ENCODE measurements at places on chromosomes 6 and 20.

DNA sequence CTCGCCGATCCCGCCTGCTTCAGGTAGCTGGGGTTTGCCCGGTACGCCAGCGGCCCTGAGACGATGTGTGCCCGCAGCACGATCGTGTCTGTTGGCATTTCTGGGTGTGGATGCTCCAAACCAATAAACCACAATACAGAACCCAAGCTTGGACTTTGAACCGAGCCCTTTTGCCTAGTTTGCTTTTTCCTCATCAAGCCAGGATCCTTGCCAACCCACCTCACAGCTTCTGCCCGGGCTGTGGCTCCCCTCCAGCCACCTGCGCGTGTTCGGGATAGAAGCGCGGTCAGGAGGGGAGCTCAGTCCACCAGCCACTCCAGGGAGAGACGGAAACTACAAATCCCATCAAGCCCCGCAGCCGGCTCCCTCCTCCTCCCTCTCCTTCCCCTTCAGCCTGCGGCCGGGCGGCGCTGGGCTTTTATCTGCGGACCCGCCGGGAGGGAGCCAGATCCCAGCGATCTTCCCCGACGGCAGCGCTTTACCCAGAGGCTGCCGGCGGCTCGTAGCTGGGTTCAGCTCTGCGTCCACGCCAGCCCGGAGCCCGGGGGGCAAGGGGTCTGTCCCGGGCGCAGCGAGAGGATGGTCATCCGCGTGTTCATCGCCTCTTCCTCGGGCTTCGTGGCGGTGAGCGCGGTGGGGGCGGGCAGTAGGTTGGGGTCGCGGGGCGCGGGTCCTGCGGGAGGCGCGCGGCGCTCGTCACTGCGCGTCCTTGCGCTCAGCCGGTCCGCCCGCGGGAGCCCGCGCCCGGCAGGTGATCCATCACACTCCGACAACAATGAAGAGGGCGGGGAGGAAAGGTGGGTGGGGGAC lies at the start of gene SH3BGRL2:
Gene SH3BGRL2, plus strand, starts transcription at position 447 of the 810 bp plus-strand sequence. Its CDS starts 133 bp downstream, at position 580.
- peak; percentile 77 for DNase-seq

DNA sequence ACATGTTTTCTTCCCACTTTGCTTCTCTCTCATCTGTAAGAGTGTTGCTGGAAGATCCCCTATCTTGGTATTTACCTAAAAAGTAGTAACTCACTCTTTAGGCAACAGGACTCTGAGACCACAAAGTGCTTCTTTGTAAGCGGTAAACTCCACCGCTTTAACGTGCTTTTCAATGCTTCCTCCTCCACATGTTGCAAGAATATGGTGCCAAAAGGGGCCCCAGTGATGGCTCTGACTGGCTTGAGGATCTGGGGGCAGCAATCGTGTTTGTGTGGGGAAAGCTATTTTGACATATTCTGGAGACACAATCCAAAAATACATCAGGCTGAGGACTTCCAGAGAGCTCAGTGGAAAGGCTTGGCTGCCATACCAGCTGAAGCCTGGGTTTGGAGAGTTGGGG lies 12.4 kb upstream of the CPNE5 start:
- DNase-seq: no peak

GRCh38 chr6:456358-456867 lies 64.9 kb downstream of the IRF4 start:
- DNase-seq: no peak

DNA sequence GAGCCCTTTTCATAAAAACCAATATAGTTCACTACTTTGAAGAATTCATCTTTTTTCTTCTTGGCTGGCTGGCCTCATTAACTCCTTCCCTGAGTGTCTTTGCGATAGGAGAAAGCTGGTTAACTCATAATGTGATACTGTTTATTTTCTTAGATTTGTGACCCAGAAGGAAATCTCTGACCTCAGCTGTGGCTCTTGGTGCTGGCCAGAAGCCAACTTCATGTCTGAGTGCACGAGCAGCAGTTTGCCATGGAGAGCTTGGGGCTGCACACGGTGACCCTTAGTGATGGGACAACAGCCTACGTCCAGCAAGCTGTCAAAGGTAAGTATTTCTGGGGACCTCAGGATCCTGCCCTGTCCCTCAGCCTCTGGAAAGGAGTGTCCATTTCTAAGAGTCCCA lies 16.7 kb upstream of the DEF6 start:
- no peak for DNase-seq

GRCh38 chr20:17377231-17377630 lies 150.4 kb downstream of the PCSK2 start:
- no peak for DNase-seq

DNA sequence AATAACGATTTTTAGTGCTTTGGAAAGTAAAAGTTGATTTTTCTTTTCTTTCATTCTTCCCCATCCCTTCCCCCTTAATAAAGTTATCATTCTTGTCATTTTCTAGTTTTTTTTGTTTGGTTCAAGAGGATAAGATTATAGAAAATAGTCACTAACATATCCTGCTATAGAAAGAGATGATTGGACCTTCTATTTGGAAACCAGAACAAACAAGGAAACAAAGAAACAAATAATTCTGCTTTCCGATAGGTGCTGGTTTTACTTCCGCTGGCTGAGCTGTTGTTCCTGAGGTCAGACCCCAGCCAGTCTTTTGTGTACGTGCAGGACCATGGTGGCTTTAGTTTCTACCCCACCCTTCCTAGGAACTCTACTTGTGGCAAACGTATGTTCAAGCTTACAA lies at the start of gene CDH26:
Gene CDH26, plus strand, starts transcription at position 301 of the 400 bp plus-strand sequence. CDS start 304 bp downstream, outside the sequence.
- no peak for DNase-seq

DNA sequence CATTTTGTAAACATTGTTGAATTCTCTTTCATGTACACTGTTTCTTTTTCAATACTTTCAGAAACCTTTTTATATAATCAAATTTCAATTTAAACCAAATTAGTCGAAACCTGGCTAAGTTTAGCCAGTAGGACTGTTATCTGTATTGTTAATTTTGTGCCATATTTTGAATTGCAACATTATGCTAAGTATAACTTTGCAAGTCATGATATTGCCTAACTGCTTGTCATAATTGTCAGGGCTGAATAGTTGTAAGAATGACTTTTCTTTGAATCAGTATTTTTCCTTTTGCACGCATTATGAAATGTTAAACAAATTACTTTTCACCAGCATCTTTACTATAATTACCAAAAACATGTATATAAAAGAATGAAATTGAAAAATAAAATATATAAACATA lies 82.7 kb downstream of the SAMD3 start:
- no peak for DNase-seq

GRCh38 chr20:50982363-50982762 lies 23.7 kb downstream of the MOCS3 start:
- no peak for DNase-seq

DNA sequence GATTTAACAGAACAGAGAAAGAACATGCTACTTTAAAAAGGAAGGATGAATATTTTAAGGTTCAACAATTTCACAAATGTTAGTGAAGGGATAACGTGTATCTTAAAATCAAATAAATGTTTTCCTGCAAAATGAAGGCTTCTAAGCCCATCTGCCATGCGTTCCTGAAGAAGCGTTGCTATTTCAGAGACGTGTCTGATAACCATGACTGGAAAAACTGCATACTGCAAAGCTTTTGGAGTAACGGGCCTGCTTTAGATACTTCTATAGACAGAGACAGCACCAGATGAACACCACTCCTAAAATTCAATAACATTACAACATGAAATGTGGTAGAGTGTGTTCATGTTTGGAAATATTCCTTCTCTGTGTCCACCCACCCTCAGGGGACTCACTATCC lies 126.0 kb downstream of the WDR27 start:
- no peak for DNase-seq

DNA sequence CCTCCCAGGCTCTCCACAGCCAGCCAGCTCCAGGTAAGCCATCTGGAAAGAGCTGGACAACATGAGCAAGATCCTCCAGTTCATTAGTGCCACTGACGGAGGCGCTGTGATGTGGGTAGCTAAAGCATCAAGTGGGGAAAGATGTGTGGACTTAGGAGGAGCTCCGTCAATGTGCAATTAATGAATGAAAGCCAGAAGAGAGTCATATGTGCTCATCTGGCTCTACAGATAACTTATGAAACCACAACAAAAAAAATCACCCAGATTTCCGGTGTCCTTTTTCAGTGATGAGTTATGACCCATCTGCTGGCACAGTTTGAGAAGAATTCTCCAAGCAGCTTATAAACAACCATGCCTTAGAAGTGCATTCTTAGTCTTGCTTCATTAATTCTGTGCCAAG lies 311.7 kb upstream of the PLCB4 start:
- no peak for DNase-seq
